GDM1 (cell line): ENCODE measurements at places on chromosomes 2 and 18.

- peak; percentile 57 for DNase-seq
Measured at GRCh38 chr2:37892436-37893114, 32.5 kb upstream of the RMDN2 start.

DNA sequence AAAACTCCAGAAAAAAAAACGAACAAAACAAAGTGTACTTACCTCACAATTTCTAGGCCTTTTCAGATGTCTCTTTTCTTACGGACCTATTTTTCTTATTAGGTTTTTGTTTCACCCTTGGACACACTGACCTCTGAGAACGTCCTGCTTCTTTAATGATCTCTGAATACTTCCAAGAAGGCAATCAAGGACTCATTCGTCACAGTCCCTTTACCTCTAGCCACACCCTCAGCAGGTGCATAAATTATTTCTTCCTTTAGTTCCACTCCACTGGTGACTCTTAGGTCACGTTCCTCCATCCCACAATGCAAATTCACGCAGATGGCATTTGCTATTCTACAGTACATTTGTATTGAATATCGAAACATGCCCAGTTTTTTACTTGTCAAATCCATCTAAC lies 21.9 kb downstream of the PELI1 start:
- no peak for DNase-seq

GRCh38 chr18:58054041-58054781 lies 10.2 kb downstream of the NEDD4L start:
- DNase-seq, result no peak

DNA sequence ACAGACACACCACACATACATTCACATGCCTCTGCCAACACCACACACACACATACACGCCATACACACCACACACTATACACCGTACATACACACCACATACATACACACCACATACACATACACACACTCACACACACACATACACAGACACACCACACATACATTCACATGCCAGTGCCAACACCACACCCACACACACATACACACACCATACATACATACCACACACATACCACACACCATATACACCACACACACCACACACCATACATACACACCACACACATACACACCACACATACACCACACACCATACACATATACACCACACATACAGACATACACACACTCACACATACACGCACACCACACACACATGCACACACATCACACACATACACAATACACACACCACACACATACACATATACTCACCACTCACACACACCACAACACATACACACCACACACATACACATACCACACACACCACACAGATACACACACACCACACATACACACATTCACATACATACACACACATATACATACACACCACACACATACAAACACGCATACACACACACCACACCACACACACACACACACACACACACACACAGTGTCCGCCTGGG lies 37.2 kb downstream of the MCFD2 start:
- no peak for DNase-seq

GRCh38 chr2:106596844-106597243 lies 109.7 kb downstream of the CD8B2 start:
- no peak for DNase-seq

DNA sequence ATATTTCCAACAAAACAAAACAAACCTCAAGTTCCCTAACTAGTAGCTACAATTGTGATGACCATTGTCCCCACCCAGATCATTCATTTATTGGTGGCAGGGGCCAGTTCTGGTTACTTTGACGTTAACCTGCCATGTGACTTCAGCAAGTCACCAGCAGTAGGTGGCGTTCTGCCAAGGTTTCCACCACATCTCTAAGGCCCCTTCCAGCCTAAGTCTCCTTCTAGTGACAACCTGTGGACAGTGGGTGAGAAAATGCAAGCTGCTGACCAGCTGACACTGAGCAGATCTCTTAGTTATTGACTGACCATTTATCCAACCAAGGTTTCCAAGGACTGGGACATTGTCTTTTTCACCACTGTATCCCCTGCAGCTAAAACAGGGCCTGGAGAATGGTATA lies 98.4 kb downstream of the GPR39 start:
- no peak for DNase-seq

GRCh38 chr2:222939979-222940378 lies 79.1 kb downstream of the ACSL3 start:
- DNase-seq, result no peak

DNA sequence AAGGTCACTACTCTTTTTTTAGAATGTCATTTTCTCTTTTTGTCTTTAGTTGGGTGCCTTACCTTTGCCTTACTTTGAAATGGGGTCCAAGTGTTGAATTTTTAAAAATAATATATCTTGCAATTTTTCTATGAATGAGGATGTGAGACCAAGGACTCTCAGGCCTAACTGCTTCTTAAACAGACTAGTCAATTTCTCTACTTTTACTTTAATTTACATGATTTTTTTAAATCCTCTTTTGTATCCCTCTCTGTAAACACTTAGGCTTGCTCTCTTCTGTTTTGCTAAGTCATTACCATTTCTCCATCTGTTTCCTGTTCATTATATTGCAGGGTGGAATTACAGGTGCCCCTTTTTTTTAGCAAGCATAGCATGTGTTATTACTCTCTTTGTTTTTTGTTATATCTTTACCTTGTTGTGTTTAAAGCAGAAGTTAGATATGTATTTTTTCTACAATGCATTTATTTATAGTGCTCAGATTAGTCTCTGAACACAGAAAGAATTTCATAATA lies 261.8 kb downstream of the SPAG16 start:
- no peak for DNase-seq

DNA sequence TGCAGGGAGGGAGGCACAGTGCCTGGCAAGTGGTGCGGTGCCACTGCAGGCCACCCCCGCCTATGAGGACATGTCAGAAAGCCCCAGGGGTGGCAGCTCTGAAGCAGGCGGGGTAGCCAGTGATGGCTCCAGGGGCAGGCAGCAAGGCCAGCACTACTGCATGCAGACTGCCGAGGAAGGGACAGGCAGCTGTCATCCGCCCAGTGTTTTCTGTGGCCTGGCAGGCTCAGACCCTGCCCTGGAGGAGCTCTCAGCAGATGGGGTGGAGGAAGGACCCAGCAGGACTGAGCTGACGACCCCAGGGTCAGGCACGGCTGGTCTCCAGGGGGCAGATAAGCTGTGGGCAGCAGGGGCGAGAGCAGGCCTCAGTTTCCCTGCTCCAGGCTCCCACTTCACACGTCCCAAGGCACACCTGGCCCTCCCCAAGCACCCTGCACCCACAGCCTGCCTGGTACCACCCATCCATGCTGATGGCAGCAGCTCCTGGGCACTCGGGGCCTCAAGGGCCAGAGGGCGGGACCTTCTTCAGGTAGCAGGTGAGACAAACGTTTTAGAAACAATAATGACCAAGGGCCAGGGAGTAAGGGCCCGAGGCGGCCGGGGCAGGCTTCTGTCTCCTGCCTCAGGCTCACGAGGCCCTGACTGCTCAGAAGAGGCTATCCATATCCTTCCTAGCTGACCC lies 48.5 kb downstream of the HS6ST1 start:
- DNase-seq, result no peak

GRCh38 chr2:113196839-113197238 lies 23.1 kb downstream of the PSD4 start:
- no peak for DNase-seq

DNA sequence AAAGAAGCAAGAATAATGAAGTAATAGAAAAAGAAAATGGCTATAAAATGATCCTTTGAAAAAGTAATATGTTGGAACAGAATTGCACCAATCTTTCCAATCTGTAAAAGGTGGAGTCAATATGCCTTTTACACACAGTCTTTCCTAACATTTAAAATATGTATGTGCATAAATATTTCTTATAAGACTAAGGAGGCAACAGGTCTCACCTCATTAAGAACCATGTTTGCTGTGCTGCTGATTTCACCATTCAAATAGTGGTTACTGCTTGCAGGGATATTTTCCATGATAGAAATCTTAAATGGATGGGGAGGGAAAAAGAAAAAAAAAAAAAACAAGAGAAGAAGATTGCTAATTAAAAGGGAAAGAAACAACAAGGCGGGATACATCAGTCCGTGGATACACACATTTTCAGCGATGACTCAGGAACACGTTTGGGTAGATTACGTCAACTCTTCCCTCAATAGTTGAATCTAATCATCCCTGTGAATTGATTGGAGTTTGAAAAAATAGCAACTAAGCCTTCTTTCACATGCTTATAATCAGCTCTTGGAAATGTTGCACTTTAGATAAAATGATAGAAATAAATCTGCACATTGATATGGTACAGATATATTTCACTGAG lies 2133.9 kb upstream of the CELF4 start:
- DNase-seq, result no peak

DNA sequence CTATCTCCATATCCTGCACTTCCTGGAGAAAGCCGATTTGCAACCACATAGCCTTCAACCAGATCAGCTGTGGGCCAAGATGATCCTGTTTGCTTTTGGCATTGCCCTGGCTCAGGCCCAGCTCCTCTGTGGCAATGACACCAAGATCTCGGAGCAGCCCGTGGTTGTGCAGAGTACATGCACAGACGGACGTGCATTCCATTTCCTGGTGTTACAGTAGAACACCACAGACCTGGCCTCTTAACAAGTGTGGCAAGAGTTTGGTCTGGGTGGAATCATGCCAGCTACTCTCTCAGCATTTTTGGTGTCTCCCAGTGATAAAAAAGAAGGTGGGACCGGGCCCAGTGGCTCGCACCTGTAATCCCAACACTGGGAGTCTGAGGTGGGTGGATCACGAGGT lies 20.0 kb downstream of the MALT1 start:
- no peak for DNase-seq

DNA sequence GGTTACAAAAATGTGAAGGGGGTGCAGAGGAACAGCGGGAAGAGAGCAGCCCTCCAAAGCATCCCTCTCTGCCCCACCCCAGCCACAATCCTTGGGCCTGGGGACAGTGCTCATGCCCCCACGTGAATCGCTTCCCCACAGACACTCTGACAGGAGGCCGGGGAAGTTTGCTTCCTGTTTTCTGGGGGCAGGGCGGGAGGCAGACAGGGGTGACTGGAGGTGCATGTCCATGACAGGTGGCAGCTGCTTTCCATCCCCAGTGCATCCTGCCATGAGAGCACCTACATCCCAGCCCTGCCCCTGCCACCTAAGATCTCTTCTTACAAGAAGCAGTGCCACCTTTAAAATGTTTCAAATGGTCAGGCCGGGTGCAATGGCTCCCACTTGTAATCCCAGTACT lies 47.2 kb upstream of the UBE2F start:
- DNase-seq, result peak; percentile 48

- DNase-seq, result no peak
Measured at GRCh38 chr2:85191157-85191556, 58.0 kb downstream of the TCF7L1 start.

- no peak for DNase-seq
Measured at GRCh38 chr2:18829976-18830375, 240.6 kb upstream of the NT5C1B start.

DNA sequence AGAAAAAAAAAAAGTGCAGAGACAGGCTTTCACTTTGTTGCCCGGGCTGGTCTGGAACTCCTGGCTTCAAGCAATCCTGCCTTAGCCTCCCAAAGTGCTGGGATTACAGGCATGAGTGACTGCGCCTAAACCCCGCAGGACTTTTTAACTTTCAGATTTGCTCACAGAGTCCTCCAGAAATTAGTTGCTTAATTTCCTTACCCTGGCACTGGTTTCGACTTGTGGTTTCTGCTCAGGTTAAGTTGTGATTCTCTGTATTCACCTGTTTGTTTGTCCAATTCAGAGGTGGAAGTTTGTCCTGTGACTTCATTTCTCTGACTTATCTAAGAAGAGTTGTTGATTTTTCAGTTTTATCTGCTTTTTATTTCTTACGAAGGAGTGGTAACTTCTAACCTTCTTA lies 238.1 kb downstream of the TMEM182 start:
- no peak for DNase-seq

GRCh38 chr2:208807756-208808155 lies 401.2 kb downstream of the PTH2R start:
- no peak for DNase-seq

- no peak for DNase-seq
Measured at GRCh38 chr2:201433394-201433995, 17.8 kb downstream of the TRAK2 start.

DNA sequence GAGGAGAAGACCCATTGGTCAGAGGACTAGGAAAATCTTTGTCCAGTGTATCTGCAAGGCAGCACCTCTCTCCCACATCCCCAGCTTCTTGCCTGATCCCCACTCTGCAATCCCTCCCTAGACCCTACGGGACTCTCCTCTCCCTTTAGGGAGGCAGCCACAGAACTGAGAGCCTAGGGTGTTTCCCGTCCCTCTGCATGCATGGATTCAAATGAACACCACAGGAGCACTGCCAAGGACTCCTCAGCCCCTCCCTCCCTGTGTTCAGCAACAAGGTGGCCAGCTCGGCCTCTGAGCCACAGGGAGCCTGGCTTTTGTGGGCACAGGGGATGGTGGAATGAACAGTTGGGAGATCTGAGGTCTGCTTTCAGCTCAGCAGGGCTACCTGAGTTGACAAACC lies 117.1 kb downstream of the TXNL1 start:
- DNase-seq, result no peak

DNA sequence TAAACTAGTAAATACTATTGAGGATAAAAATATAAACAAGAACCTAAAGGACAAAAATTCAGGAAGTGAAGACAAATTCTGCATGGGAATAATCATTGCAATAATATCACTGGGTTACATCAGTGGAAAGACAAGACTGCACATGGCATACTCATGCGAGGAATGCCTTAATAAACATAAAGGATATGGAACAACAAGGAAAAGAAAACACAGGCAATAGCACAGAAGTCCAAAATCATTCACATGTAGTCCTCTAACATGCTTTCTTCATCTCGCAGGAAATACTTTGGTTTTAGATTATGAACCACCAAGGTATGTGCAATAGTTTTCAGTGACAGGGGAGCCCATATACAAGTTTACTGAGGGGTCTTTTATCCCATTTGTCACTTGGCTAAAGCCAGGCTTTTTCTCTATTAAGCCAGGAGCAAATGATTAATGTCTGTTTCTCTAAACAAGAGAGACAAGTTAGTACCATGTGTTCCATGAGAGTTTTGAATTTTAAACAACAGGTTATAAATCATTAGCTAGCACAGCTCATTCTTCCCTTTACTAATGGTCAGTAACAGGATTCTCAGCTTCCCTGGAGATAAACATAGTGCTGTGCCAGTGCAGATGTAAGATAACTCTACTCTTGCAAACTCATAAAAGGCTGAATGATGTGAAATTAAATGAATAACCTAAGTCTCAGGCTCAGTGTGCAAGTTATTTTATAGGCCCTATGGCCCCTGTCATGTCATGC lies 353.6 kb upstream of the FSIP2 start:
- DNase-seq, result no peak

DNA sequence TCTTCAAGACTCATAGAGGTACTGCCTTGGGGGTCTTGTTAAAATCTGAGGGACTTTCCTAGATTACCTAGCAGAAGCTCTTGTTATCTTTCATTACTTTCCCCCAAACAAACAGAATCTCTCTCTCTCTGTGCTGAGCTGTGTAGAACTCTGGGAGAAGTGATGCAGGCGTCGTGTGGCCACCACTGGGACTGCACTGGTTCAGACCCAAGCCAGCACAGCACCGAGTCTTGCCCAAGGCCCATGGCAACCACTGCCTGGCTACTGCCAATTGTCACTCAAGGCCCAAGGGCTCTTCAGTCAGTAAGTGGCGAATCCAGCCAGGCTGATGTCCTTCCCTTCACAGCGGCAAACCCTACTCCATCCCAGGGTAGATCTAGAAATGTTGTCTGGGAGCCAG lies 28.6 kb downstream of the PPP1R1C start:
- DNase-seq, result no peak
